ENCODE measurements at places on chromosomes 1 and 21. TPM values are rescaled to one million over a fixed set of nuclear protein-coding genes. Genes with fewer than 3 reads are reported as not detected.

The CNR2 gene
- total RNA-seq, result not detected

The EDARADD gene
- 1.2 TPM for total RNA-seq

The ADAM30 gene
- total RNA-seq, result not detected

The S100A8 gene
- not detected for total RNA-seq

The ORC1 gene
- total RNA-seq, result 2.4 TPM

The BNIPL gene
- total RNA-seq, result 0.32 TPM

The FAM72B gene
- 0.91 TPM for total RNA-seq

The ASCL5 gene
- not detected for total RNA-seq

The LCE3E gene
- total RNA-seq, result not detected

The PADI4 gene
- total RNA-seq, result not detected

The NECTIN4 gene
- total RNA-seq, result 0.13 TPM

The C1QC gene
- not detected for total RNA-seq

The SNAPIN gene
- total RNA-seq, result 53.4 TPM

The FRRS1 gene
- total RNA-seq, result 28.0 TPM

The UFC1 gene
- total RNA-seq, result 133 TPM

The SAMSN1 gene
- total RNA-seq, result not detected

The FMO4 gene
- total RNA-seq, result 15.2 TPM

The CYP4A11 gene
- not detected for total RNA-seq

The TAF5L gene
- total RNA-seq, result 14.1 TPM

The CD53 gene
- total RNA-seq, result not detected

The FCRL1 gene
- not detected for total RNA-seq

The CSMD2 gene
- total RNA-seq, result 9.3 TPM

The PRDX1 gene
- 436 TPM for total RNA-seq

The OLIG1 gene
- not detected for total RNA-seq

The BRDT gene
- not detected for total RNA-seq
